ENCODE measurements at places on chromosomes 6 and 20. TPM values are rescaled to one million over a fixed set of nuclear protein-coding genes. Genes with fewer than 3 reads are reported as not detected.
A peak's percentile ranks its signal among the peaks of the same experiment; 100 is the strongest.

DNA sequence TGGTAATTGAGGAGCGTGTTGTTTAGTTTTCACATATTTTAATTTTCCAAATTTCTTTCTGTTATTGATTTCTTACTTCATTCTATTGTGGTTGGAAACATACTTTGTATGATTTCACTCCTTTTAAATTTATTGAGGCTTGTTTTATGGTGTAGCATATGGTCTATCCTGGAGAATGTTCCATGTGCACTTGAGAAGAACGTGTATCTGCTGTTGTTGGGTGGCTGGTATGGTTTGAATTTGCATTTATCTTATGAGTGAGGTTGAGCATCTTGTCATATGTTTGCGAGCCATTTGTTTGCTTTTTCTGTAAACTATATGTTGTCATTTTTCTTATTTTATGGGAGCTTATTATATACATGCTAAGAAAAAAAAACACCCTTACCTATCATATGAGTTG is 26.5 kb downstream of the SRC start:
- no peaks in the 10 kb centered on the region for H3K27me3 ChIP-seq
- H3K4me1 ChIP-seq, result no peaks in the 10 kb centered on the region
- H3K4me3 ChIP-seq, result no peak overlapping the region

GRCh38 chr6:130788954-130789353 is 38.3 kb upstream of the SMLR1 start:
- H3K36me3 ChIP-seq, result no peaks in the 10 kb centered on the region
- H3K27me3 ChIP-seq, result no peaks in the 10 kb centered on the region
- no peak overlapping the region for H3K27ac ChIP-seq
- H3K4me1 ChIP-seq, result no peaks in the 10 kb centered on the region
- no peak for DNase-seq

DNA sequence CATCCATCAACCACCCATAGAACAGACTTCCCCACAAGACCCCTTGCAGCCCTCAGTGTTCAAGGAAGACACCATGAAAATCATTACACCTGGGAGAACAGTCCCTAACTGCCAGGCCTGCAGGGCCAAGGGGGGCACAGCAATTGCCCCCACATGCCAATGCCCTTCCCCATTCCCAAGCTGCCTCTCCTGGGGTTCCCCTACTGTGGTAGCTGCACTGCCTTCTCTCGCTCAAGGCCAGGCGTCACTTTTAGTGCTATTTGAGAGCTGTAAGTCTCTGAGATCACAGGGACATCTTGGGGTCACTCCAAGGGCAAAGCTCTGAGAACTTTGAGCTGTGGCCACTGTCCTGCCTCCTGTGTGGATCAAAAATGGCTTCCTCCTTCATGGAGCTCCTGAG is 6.0 kb upstream of the ACSS1 start:
- H3K27ac ChIP-seq, result no peak overlapping the region
- H3K4me1 ChIP-seq, result peaks cover 11% of the 10 kb centered on the region
- H3K4me3 ChIP-seq, result no peak overlapping the region

GRCh38 chr6:157804448-157805327 is 18.4 kb upstream of the SNX9 start:
- no peak for DNase-seq
- no peaks in the 10 kb centered on the region for H3K36me3 ChIP-seq
- H3K4me3 ChIP-seq, result no peak overlapping the region
- H3K27me3 ChIP-seq, result no peaks in the 10 kb centered on the region

DNA sequence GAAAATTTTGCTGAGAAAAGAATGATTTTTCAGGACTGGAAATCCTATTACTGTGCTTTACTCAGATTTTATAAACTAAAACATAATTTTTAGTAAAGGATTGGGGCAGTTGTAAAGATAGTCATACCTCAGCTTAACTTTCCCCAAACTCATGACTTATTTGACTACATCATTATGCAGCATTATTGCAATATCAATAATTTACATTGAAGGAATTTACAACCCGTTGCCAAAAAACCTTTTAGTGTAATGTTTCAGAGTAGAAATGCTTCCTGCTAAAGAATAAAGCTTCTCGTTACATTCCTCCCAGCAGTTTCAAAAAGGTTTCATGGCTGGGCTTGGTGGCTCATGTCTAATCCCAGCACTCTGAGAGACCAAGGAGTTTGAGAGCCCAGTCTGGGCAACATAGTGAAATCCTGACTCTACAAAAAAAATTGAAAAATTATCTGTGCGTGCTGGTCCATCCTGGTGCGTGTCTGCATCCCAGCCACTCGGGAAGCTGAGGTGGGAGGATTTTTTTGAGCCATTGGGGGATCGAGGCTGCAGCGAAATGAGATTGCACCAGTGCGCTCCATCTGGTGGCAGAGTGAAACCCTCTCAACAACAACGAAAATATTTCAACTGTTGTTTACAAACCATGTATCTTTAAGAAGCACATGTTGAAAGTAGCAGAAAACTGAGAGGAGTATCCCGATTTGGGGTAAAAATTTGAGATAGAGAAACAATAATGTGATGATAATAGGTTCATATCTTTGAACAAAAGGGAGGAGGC is 4.4 kb downstream of the AMD1 start:
- no peaks in the 10 kb centered on the region for H3K36me3 ChIP-seq
- no peak overlapping the region for H3K27ac ChIP-seq
- peak; percentile 34 for DNase-seq

DNA sequence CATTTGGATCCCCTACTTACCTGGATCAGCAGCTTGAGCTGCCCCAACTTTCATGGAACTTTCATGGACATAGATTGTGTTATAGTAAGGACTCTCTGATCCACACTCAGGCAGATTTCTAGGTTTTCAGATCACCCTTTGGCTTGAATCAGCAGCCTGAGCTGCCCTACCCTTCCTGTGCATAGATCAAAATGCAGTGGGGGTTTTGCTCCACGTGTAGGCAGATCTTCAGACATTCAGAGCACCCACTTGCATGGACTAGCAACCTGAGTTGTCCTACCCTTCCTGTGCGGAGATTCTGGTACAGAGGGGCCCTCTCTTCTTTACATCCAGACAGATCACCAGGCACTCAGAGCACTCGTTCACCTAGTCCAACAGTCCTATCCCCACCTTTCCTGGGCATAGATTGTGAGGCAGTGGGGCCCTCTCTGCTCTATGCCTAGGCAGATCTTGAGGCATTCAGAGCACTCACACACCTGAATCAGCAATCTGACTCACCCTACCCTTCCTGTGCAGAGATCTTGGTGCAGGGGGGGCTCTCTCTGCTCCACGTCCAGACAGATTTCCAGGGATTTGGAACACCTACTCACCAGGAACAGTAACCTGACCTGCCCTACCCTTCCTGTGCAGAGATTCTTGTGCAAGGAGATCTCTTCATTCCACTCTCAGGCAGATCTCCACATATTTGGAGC is 705.2 kb upstream of the NRSN1 start:
- no peak for DNase-seq
- H3K4me1 ChIP-seq, result no peaks in the 10 kb centered on the region
- H3K36me3 ChIP-seq, result no peaks in the 10 kb centered on the region
- H3K4me3 ChIP-seq, result no peak overlapping the region
- no peaks in the 10 kb centered on the region for H3K27me3 ChIP-seq

- H3K4me3 ChIP-seq, result no peak overlapping the region
- H3K27me3 ChIP-seq, result no peaks in the 10 kb centered on the region
- DNase-seq, result no peak
- no peak overlapping the region for H3K27ac ChIP-seq
- no peaks in the 10 kb centered on the region for H3K36me3 ChIP-seq
- peaks cover 11% of the 10 kb centered on the region for H3K4me1 ChIP-seq
These were observed 10.9 kb upstream of the DSE start for GRCh38 chr6:116359835-116360234.

DNA sequence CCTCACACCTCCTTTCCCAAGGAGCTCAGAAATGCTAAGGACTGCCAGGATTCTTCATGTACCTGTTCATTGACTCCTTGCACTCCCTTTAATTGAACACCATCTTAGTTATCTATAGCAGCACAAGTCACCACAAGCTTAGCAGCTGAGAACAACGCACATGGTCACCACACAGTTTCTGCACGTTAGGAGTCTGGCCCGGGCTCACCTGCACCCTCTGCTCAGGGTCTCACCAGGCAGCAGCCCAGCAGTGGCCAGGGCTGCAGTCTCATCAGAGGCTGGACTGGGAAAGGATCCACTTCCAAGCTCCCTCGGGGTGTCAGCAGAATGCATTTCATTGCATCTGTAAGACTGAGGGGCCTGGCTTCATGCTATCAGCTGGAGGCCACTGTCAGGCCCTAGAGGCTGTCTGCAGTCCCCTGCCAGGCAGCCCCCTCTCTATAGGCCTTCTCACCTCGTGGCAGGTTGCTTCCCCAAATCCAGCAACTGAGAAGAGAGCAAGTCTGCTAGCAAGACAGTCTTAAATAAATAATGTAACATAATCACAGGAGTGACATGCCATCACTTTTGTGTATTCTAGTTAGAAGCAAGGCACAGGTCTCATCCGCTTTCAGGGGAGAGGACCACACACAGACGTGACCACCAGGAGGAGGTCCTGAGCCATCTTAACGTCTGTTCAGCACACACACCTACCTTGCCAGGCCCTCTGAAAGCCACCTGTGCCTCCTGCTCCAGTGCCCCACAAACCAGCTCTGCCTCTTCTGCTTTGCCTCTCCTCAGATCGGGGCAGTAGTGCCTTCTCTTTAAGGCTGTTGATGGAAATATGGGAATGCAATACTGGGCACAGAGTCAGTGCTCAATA is 165.2 kb upstream of the CST7 start:
- H3K36me3 ChIP-seq, result no peaks in the 10 kb centered on the region
- no peaks in the 10 kb centered on the region for H3K27me3 ChIP-seq
- no peak for DNase-seq
- no peak overlapping the region for H3K27ac ChIP-seq
- H3K4me3 ChIP-seq, result no peak overlapping the region

DNA sequence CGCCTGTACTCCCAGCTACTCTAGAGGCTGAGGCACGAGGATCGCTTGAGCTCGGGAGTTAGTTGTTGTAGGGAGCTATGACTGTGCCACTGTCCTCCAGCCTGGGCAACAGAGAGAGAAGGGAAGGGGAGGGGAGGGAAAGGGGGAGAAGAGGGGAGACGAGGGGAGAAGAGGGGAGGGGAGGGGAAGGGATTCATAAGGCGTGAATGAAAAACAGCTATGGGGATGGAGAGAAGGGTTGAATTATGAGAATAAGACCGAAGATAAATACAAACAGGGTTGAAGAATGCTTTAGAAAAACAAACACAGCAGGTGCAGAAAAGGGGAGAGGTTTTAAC is 106.0 kb downstream of the TRIM27 start:
- no peaks in the 10 kb centered on the region for H3K36me3 ChIP-seq
- no peak overlapping the region for H3K4me3 ChIP-seq
- H3K4me1 ChIP-seq, result no peaks in the 10 kb centered on the region
- DNase-seq, result no peak

- H3K27ac ChIP-seq, result no peak overlapping the region
- no peak overlapping the region for H3K4me3 ChIP-seq
- H3K36me3 ChIP-seq, result no peaks in the 10 kb centered on the region
- no peaks in the 10 kb centered on the region for H3K4me1 ChIP-seq
- no peaks in the 10 kb centered on the region for H3K27me3 ChIP-seq
These were observed 69.5 kb upstream of the SULF2 start for GRCh38 chr20:47854687-47855212.

DNA sequence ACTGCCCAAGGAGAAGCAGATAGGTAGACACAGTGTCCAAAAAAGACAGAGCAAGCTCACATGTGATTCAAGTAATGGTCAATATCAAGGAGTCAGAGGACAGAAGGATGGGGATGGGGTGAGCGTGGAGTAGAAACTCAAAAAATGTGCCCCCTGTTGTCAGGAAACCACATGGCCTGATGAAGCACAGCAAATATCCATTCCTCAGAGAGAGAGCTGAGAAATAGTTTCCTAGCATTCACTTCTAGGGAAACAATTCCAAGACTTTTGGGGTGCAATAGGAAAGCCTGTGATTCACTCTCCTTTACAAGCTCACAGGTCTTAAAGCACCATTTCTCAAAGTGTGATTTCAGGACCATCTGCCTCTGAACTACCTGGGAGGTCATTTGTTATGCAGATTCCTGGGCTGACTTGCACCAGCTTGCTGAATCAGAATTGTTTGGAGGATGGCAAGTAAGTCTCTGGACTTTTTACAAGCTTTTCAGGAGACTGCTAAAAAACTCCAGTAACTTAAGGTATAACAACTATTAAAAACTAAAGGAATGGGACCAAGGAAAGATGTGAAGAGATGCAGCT is 432.8 kb downstream of the HDGFL1 start:
- no peak overlapping the region for H3K27ac ChIP-seq
- DNase-seq, result no peak
- H3K4me3 ChIP-seq, result no peak overlapping the region
- no peaks in the 10 kb centered on the region for H3K27me3 ChIP-seq
- no peaks in the 10 kb centered on the region for H3K4me1 ChIP-seq
- H3K36me3 ChIP-seq, result no peaks in the 10 kb centered on the region

DNA sequence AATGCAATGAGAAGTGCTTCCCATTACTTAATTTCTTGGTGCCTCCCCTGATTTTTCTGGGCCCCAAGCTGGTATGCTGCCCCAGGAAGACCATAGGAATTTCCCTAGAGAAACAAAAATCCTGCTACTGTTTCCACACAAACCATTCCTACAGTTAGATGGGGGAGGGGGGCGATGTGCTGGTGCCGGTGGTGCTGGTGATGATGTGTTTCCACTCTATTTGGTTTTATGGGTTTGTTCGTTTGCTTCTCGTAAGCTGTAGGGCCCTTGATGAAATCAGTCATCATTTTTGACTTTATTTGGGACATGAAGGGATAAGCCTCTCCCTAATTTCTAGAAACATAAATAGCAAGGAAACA is 105.1 kb downstream of the MKKS start:
- no peak for DNase-seq
- H3K27ac ChIP-seq, result no peak overlapping the region
- no peaks in the 10 kb centered on the region for H3K27me3 ChIP-seq
- no peak overlapping the region for H3K4me3 ChIP-seq
- no peaks in the 10 kb centered on the region for H3K36me3 ChIP-seq
- no peaks in the 10 kb centered on the region for H3K4me1 ChIP-seq

GRCh38 chr6:70790483-70791224 is 123.0 kb downstream of the SMAP1 start:
- no peaks in the 10 kb centered on the region for H3K4me1 ChIP-seq
- no peaks in the 10 kb centered on the region for H3K36me3 ChIP-seq
- DNase-seq, result no peak
- no peaks in the 10 kb centered on the region for H3K27me3 ChIP-seq
- H3K27ac ChIP-seq, result no peak overlapping the region

- H3K36me3 ChIP-seq, result peaks cover 2% of the 10 kb centered on the region
- H3K27me3 ChIP-seq, result no peaks in the 10 kb centered on the region
- no peak for DNase-seq
- no peak overlapping the region for H3K4me3 ChIP-seq
- H3K4me1 ChIP-seq, result no peaks in the 10 kb centered on the region
- H3K27ac ChIP-seq, result no peak overlapping the region
These were observed 29.3 kb downstream of the SRC start for GRCh38 chr20:37375227-37375626.

GRCh38 chr20:48215536-48215935 is 430.3 kb upstream of the SULF2 start:
- no peak overlapping the region for H3K4me3 ChIP-seq
- H3K27ac ChIP-seq, result no peak overlapping the region
- DNase-seq, result no peak
- H3K4me1 ChIP-seq, result no peaks in the 10 kb centered on the region

The IPCEF1 gene
- 25.9 TPM for total RNA-seq

The SLC26A8 gene
- 0.22 TPM for total RNA-seq

The DEFB124 gene
- total RNA-seq, result 2.5 TPM
